ENCODE measurements at places on chromosomes 11 and 22.

DNA sequence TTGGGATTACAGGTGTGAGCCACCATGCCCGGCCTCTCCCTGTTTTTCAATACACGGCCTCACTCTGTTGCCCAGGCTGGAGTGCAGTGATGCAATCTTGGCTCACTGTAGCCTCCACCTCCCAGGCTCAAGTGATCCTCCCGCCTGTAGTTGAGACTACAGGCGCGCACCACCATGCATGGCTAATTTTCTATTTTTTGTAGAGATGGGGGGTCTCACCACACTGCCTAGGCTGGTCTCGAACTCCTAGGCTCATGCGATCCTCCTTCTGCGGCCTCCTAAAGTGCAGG lies 11.5 kb downstream of the GATD1 start:
- no peak for DNase-seq

- peak; percentile 32 for DNase-seq
Measured at GRCh38 chr22:29735416-29735815, 15.6 kb downstream of the CABP7 start.

DNA sequence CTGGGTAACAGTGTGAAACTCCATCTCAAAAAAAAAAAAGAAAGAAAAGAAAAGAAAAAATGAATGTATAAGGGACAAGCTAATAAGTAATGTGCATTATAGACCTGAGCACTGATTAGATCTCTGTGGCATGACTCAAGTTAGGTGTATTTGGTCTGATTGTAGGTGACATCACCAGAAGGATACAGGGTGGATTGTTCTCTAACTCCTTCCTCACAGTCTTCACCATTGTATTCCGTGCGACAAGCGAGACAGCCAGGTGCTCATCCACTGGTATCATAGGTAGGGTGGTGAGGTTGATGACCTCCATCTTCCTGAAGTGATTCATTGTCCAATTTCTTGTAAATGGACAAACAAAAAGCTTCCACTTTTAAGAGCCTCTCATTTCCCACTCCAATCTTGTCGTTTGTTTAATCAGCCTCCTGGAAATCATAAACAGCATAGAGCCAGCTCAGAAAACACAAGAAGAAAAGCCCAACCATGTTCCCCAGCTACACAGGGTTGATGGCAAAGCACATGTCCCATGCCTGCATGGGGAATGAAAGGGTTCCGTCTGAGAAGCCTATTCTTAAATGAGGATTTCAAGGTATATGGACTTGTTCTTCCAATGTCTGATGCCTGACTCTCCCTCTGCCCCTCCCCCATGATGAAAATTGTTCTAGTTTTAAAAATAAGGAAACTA lies 6.2 kb downstream of the FAM227A start:
- no peak for DNase-seq

GRCh38 chr11:78659326-78660270 lies 84.9 kb upstream of the NARS2 start:
- no peak for DNase-seq

DNA sequence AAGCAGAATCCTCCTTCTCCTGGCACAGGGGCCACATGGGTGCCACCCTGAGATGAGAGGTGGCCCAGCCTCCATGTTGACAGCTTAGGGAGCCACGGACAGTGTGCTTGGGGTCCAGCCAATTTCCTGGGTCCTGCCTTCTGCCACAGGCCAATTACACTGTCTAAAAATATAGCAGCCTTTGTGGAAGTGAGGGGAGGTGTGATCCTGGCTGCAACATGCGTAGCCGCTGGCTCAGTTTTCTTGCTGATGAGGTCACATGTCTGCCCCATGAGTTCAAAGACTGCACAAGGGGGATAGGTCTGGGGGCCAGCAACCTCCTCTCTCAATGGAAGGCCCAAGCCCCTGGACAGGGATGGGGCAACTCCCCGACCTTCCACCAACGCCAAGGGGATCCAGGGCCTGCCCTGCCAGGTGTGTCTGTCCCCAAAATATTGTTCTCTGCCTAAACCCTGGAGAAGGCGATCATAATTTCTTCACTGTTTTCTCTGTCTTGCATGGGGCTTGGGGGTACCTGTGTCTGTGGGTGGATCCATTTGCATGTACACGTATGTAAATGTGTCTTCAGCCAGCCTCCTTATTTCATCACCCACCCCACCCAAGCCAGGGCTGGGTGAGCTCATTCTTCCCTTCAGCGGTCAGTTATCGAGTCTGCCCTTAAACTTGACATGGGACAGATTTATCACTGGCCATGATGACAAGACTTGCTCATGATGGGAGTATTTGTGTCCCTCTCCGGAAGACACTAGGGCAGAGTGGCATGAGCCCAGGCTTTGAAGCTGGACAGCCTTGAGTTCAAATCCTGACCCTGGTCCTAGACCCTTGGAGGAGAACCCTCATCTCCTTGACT lies 59.4 kb downstream of the OTOG start:
- DNase-seq = no peak
